ENCODE measurements at places on chromosomes 5 and 9.

- DNase-seq, result peak; percentile 49
These were observed 603.3 kb downstream of the KIF4B start for GRCh38 chr5:155616779-155617392.

DNA sequence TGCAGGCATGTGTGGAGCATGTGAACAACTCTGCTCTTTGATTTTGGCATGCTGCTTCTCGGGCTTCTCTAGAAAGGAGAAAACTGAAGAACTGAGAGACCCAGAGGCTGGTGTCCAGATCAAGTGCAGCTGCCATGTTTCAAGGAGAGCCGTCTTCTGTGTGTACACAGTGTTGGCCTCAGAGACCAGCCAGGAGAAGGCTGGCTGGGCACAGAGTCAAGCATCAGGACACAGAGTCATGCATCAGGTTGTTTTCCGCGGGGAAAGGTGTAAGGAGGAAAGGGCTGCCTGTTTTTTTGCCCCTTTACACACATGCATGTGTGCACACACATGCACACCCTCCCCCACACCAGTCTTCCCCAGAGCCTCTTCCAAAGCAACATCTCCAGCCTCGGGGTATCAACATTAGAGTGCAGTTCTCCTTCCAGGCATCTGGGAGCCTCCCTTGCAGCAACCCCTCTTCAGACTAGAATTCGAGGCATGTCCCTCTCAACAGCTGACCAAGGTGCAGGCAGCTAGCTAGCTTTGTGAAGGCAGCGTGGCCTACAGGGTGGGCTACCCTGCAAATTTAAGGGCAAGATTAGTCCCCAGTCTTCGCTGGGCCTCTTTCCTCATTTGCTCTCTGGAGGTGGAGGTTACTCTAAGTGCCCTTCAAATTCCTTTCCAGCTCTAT, 180.9 kb downstream of the AOPEP start:
- no peak for DNase-seq

- no peak for DNase-seq
These were observed 35.4 kb upstream of the AKNA start for GRCh38 chr9:114423181-114423580.

DNA sequence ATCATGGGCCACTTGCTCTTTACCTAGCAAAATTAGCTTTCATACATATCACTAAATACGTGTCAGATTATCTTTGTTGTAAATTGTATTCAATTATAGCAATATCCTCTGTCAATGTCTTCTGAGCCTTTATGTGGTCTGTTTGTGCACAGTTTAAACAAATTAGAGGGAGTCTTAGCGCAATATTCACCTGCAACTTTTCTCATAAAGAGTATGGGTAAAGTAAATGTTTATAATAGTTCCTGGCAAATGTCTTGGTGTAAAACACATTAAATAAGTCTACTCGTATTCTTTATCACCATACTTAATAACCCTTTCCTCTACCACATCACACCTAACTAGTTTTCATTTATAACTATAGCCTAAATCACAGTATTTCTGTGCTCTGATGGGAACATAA, 169.0 kb downstream of the PCSK1 start:
- DNase-seq, result no peak

DNA sequence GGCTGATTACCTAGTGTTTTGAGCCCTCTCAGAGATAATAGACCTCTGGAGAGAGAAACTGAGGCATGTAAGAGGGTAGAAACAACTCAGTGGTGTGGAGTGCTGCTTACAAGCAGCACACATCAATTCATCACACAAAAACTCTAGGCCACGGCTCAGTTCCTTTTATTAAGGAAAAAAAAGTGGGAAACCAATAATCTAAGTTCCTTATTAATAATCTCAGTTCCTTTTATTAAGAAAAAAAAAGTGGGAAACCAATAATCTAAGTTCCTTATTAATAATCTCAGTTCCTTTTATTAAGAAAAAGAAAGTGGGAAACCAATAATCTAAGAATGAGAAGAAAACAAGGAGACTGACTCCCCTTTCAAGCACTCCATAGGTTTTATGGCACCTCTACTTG, 28.0 kb downstream of the TXNDC8 start:
- DNase-seq, result no peak

DNA sequence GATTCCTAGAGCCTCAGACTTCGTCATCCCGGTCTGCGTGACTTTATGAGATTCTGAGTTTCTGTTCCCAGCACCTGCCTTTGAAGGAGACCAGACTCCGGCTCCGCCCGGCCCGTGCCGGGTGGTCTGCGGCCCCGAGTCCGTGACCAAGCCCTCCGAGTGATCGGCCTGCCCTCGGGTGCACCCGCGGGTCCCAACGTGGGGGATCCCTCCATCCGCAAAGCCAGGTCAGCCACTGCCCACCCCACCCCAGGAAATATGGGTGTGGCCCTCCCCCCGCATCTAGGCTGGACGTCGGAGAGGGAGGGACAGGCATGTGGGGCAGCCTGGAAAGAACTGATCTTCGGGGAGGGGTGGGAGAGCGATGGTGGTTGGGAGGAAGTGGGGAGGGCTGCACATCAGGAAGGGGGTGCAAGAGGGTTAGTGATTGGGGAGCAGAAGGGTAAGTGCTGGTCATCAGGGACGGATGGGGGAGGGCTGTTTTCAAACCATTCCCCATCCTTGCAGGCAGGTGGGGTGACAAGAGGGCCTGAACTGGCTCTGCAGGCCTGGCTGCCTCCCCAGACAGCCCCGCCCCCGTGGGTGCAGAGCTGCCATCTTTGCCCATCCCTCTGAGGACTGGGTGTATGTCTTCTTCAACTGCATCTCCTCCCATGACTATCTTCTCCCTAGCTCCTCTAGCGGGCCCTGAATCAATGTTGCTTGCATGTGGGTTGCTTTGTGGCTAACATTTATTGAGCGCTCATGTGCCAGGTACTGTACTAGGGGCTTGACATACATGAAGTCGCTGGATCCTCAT, 747 bp downstream of the LRSAM1 start:
- peak; percentile 30 for DNase-seq

DNA sequence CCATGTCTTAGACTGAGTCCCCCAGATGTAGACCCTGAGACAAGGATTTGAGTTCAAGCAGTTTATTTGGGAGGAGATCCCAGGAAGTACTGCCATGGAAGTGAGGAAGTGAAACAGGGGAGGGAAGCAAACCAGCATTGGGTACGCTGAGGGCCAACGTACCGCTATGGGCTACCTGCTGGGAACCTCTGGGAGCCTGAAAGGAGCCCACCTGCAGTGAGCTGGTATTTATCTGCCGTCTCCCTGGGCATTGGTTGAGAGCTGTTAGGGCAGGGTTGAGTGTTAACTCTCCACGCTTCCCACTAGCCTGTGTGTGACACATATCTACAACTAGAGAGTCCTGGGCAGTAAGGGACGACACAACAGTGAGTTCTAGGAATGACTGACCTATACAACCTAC, 131.6 kb upstream of the SLC24A2 start:
- no peak for DNase-seq

DNA sequence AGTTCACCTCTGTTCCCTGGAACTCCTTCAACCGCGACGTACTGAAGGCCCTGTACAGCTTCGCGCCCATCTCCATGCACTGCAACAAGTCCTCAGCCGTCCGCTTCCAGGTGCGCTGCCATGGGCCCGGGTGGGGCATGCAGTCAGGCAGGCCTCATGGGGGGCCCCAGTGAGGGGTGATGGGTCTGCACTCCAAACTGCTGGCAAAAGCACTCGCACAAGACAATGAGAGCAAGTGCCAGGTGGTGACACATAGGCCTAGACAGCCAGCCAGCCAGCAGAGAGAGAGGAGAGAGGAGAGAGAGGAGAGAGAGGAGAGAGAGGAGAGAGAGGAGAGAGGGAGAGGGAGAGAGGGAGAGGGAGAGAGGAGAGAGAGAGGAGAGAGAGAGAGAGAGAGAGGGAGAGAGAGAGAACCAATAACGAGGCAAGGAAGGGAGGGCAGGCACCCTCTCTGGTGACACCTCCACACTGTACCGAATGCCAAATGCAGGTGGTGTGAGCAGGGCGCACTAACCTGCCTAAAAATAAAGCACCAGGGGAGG, 21.0 kb downstream of the DBH start:
- DNase-seq, result no peak

- DNase-seq, result no peak
These were observed 54.8 kb upstream of the ADAMTS2 start for GRCh38 chr5:179400020-179400419.

- peak; percentile 36 for DNase-seq
These were observed 150.1 kb downstream of the OSTF1 start for GRCh38 chr9:75238311-75238976.

DNA sequence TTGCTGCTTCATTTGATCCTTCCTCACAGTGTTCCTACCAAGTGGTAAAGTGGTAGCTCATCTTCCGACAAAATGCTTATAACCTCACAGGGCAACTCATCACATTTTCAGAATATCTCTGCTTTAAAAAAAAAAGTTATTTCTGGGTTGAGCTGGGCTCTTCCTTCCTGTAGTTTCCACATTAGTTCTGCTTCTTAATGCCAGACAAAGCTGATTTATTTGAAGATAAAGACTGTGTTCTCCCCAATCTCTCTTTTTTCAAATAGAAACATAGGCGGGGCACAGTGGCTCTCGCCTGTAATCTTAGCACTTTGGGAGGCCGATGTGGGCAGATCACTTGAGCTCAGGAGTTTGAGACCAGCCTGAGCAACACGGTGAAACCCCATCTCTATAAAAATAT, 273.1 kb downstream of the ACTL7B start:
- no peak for DNase-seq

DNA sequence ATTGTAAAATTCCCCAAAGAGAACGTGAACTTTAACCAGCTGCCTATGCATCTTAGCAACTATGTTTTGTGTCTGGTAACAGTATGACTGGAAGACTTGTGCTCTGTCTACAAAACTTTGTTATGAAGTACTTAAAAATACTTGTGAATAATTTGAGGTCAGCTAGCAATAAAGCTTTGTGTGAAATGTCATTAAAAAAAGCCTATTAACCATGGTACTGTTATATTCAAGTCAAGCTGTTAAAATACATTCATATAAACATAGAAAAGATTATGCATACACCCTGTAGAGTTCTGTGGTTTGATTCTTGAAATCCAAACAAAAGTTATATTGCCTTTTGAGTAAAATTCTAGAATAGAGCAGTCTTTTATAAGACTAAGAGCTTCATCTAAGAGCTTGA, 60.1 kb downstream of the VCAN start:
- DNase-seq, result no peak

DNA sequence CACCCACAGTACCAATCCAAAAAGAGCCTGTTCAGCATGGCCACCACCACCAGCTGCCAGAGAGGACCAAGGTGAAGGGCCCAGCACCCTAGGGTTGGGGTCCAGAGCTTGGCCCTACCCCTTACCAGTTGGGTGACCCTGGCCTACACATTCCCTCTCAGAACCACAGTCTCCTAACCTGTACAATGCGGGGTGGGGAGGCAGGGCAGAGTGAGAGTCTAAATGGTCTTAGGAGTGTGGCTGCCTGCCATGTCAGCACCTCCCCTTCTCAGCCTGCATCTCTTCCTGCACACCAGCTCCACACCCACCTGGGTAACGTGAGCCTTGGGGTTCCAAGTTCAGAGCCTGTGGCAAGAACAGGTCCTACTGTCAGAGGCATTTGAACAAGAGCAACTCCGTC, 92.2 kb downstream of the C5orf15 start:
- no peak for DNase-seq

DNA sequence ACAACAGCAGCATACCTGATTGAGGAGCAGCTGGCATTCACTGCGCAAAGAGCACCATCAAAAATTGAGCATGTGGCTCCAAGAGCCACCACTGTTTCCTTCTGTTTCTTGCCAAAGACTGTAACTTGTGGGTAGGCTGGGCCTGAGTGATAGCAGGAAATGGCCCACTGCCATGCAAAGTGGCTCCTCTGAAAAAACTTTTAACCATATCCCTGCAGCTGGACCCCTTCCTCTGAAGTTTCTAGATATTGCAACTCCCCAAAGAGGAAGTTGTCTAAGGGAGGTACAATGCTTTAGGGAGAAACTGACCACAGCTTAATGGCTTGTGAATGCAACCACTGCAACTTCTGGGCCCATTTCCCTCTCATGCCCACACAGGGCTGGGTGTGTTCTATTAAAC, 355.4 kb upstream of the PDE4D start:
- no peak for DNase-seq

DNA sequence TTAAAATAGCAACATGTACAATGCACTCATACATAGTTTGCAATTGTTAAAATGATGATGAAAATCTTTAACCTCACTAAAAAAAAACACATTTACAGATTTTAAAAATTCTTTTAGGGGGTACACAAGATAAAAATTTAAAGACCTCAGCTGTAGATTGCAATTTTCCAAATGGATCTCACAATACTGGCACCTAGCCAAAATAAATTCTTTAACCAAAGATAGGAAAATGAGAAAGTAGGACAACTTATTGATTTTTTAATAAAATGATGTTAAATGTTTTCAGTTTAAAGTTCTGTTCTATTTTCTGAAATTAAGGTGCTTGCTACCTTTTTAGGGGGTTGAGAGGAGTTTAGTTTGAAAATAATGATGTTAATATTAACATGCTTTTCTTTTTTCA, 90.0 kb downstream of the PCSK1 start:
- no peak for DNase-seq

DNA sequence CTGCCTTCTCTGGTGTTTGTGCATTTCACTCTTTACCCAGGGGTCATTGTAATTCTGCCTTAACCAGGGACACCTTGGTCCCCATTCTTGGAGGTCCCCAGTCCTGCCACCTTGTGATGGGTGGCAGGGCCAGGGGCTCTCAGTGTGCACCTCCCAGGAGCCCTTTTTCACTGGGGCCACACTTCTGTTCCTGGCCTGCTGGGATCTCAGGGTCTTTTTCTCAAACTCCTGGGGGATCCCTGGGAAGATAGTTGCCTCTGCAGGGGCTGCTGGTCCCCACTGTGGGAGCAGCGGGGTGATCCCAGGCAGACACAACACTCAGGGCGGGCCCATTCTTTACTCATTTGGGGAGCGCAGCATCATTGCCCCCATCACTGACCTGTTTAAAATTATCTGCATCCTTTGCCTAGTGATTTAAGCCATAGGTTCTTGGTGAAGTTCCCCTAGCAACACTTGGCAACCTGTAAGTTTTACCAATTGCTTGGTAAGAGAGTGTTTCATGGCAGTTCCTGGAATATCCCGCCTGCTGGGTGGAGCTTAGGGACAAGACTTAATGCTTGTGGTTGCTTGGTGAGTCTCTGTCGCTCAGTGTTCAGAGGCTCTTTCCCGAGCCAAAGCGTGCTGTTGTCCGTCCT, 15.7 kb downstream of the PHF2 start:
- DNase-seq, result no peak
